ENCODE measurements at places on chromosomes 7 and 10.
A peak's percentile ranks its signal among the peaks of the same experiment; 100 is the strongest.

DNA sequence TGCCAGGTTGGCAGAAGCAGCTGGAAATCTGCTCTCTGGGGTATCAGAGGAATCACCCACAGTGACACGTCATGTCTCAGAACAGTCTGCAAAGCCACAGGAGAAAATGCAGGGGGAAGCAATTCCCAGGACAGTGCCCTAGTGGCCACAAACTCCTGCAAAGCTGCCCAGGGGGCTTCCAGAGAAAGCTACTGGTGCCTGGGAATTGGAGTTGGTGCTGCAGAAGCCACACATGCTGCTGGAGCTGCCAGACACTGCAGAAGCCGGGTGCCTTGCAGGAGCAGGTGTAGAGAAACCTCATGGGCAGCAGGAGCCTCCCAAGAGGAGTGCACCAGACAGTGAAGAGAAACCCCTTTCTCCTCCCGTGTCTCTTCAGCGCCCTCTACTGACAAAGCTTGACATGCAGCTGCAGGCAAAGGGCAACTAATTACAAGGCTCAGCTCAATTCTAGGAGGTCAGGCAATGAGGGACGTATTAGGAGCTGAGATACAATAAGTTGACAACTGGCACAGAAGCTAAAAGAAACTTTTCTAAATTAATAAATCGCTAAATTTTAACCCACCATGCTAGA is 30.2 kb upstream of the NUB1 start:
- no peak for DNase-seq

GRCh38 chr7:148672041-148672440 is 26.7 kb upstream of the CUL1 start:
- DNase-seq: no peak

DNA sequence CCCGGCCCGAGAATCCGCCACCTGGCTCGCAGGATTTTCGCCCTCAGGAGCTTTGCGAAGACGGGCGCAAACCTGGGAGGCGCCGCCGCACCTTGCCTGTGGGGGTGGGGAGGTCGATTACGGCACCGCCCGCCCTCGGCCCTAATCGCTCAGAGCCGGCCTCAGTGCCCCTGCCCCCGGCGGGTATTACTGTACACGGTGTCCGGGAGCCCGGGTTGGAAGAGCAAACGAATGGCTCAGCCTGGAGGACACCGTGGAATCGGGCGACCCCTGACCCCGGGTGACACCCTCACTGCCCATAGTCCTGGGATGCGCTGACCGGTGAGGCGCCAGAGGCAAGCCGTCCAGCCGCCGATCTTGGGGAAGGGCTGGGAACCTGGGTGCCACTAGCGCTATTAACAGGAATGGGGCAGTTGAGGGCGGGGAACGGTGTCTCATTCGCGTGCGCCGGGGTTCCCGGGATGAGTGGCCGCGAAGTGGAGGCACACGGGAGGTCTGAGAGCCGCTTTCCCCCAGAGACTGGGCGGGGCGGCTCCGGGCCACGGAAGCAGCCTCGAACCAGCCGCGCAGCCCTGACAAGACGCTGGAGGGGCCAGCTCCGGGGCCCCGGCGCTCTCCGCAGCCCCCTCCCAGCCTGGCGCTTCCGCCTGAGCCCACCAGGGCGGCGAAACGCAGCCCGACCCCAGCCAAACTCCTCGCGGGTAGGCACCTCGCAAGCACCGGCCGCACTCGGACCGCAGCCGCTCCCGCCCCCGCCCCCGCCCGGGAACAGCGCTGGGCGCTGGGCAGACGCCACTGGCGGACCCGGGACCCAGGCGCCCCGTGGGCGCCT is 167.5 kb downstream of the NRF1 start:
- no peak for DNase-seq

DNA sequence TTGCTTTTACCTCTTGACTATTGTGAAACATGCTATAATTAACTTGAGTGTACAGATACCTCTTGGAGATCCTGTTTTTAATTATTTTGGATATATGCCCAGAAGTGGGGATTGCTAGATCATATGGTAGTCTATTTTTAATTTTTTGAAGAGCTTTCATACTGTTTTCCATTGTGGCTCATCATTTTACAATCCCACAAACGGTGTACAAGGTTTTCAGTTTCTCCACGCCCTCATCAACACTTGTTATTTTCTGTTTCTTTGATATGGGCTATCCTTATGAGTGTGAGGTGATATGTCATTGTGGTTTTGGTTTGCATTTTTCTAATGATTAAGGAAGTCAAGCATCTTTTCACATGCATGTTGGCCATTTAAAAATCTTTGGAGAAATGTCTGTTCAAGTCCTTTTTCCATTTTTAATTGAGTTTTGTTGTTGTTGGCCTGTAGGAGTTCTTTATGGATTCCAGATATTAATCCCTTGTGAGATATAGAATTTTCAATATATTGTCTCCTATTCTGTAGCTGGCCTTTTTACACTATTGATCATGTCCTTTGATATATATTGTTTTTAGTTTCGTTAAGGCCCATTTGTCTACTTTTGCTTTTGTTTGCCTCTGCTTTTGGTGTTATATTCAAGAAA is 7.5 kb downstream of the AGK start:
- DNase-seq: peak; percentile 76

- no peak for DNase-seq
These were observed 128.3 kb upstream of the POT1 start for GRCh38 chr7:125057963-125058362.

- no peak for DNase-seq
These were observed 21.8 kb upstream of the ZMIZ1 start for GRCh38 chr10:79046741-79047583.

GRCh38 chr10:126087153-126087680 is 190.9 kb downstream of the FANK1 start:
- DNase-seq: no peak

GRCh38 chr7:93378131-93378760 is 146.1 kb downstream of the VPS50 start:
- no peak for DNase-seq

- no peak for DNase-seq
These were observed 541.0 kb upstream of the ADARB2 start for GRCh38 chr10:2278363-2278762.

DNA sequence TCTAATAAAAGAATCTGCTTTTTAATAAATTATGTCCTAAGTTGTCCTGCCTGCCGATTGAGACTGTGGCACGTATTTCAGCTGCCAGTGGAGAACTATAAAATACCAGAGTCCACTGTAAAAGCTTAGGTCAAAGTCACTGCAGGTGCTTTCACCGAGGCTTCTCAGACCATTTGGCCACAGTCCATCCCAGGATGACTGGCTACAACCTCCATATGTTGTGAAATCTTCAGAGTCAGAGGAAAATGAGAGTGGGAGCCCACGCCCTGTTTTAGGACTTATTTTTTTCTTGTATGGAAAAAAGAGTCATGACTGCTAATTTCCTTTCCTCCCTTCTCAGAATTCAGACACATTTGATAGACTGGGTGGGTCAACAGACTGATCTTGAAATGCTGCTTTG is 182.9 kb downstream of the ANK3 start:
- no peak for DNase-seq

GRCh38 chr7:7718492-7718891 is at the start of gene RPA3:
Gene RPA3 (minus strand): TSS chr7:7718607. CDS start chr7:7640418, 78,189 bp downstream.
- DNase-seq: peak; percentile 84

- DNase-seq: peak; percentile 70
These were observed 76.9 kb downstream of the LRRC4 start for GRCh38 chr7:127954357-127954748.

GRCh38 chr7:53426145-53426750 is 390.8 kb downstream of the POM121L12 start:
- no peak for DNase-seq

- no peak for DNase-seq
These were observed 108.3 kb upstream of the FEZF1 start for GRCh38 chr7:122412883-122413282.

DNA sequence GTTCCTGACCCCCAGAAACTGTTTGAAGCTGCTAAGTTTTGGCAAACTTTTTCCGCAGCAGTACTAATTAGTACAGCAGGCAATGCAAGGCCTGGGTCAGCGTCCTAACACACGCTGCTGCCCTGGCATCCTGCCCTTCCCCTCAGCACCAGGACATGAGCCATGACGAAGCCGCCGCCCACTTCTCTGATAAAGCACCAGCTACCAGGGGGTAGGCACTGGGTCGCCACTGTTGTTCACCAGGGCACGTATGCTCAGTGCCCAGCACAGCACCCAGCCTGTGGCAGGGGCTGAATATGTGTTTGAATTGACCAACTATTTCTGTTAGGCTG is 59.5 kb downstream of the CHST15 start:
- DNase-seq: no peak

GRCh38 chr7:20647908-20648776 is 32.7 kb downstream of the ABCB5 start:
- peak; percentile 23 for DNase-seq

DNA sequence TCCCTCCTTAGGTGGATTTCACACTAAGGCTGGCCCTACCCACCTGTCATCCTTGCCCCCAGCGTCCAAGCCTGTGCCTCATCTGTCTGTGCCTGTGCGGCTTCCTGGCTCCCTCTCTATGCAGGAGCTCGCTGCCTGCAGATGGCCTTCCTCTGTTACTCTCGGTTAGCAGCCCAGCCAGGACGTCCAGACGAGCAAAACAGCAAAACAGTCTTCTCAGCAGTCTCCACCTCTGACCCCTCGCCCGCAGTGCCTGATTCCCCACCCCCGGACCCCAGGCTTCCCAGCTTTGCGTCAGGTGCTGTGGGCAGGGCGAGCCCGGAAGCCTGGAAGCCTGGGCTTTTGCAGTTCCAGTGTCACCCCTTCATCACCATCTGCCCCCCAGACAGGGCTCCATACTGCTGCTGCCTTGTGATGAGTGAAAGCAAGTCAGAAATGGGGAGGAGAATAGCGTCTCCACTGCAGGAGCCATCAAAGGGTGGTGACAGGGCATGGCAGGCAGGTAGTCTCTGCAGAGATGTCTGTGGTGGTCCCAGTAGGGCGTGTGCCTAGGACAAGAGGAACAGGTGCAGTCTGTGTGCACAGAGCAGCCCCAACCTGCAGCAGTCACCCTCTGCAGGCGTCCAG is 88.5 kb downstream of the ADCY1 start:
- DNase-seq: no peak

GRCh38 chr10:3955493-3955892 is 170.5 kb upstream of the KLF6 start:
- no peak for DNase-seq

DNA sequence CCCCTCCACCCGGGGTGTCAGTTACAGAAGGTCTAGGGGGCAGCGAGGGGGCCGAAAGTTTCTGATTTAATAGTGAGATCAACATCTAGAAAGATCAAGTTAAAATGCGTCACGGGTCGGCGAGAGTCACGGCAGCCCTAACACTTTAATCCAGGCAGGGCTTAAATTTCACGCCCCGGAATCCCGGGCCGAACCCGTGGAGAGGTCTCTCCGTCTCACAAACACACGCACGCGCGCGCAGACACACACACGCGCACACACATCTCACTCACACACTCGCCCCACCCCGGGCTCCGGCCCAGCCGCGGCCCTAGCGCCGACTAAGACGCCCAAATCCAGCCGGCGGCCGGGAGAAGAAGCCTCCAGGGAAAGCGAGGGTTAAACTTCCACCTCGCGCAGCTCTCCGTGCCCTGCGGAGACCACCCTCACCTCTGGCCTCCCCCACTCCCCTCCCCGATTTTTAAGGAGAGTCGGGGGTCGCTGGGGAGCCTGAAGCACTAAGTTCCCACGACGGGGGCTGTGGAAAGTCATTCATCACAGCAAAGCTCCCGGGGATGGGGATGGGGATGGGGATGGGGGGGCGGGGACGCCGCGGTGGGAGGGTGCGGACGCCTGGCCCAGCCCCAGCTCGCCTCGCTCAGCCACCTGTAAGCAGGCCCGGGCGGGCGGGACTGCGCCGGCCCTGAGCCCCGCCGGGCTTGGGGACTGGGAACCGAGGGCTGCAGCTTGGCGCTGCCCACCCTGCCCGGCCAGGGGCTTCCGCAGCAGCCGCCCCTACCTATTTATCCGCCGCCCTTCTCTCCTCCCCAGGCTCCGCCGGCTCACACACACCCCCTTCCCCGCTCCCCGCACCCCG is 1.6 kb downstream of the PDGFA start:
- DNase-seq: no peak

DNA sequence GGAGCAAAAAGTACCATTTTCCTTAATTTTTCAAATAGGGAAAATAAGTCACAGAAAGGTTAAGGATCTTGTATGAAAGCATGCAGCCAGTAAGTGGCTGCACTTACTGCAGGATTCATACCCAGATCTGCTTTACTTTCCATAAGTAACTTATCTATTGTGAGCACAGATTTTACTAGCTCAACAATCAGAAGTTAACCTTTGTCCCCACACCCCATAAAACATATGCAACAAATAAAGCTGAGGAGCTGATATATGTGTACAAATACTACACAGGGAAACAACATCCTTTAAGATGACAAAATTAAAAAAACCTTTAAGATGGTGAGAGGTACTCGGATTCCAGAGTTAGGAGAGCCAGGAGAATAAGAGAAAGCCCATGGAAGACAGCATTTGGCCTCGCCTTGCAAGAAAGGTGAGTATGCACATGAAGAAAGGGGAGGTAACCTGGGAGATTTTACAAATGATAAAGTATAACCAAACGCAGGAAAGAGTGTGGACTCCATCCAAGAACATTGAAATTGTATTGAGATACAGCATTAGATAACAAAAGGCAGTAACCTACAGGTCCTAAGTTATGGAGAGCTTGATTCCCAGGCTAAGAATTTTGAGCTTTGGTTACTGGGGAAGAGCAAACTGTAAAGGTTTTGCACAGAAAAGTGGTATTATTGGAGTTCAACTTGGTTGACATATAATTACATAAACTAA is 87.1 kb downstream of the ITGB8 start:
- no peak for DNase-seq

- DNase-seq: no peak
These were observed 128.6 kb downstream of the OAT start for GRCh38 chr10:124289851-124290795.

DNA sequence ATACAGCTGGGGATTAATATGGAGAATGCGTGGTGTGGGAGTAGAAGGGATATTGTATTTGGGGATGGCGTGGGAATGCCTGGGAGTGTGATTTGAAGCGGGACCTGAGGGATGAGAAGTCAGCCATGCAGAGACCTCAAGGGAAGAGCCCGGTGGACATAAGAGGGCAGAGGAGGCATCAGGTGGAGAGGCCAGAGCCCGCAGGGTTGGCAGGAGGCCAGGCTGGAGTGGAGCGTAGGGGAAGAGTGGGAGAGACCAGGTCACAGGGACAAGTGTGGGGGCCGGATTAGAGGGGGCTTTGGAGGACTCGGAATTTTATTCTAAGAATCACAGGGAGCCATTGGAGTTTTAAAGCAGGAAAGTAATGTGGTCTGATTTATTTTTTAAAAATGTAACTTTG is 2.0 kb downstream of the NDUFB2 start:
- DNase-seq: no peak

- no peak for DNase-seq
These were observed 1.5 kb upstream of the JAKMIP3 start for GRCh38 chr10:132064082-132064755.

- DNase-seq: no peak
These were observed 310.4 kb upstream of the PHF14 start for GRCh38 chr7:10662982-10663884.

GRCh38 chr10:91088300-91089140 is 131.9 kb upstream of the PCGF5 start:
- DNase-seq: no peak

- DNase-seq: peak; percentile 29
These were observed 14.4 kb upstream of the RBM20 start for GRCh38 chr10:110629680-110630191.

GRCh38 chr10:72611783-72612182 is 14.1 kb downstream of the MICU1 start:
- DNase-seq: no peak

- no peak for DNase-seq
These were observed 35.3 kb upstream of the CDCA7L start for GRCh38 chr7:21980926-21981500.

GRCh38 chr10:110637558-110638053 is 6.5 kb upstream of the RBM20 start:
- DNase-seq: no peak

GRCh38 chr10:13917791-13918190 is 331.0 kb downstream of the PRPF18 start:
- DNase-seq: no peak

Measured in NCI-H446 treated with DMSO at 0.1 percent for 48 hours (cell line).